ENCODE measurements at places on chromosomes 6 and 20.

GRCh38 chr6:42963855-42964605, 3.5 kb downstream of the GNMT start:
- DNase-seq, result no peak

DNA sequence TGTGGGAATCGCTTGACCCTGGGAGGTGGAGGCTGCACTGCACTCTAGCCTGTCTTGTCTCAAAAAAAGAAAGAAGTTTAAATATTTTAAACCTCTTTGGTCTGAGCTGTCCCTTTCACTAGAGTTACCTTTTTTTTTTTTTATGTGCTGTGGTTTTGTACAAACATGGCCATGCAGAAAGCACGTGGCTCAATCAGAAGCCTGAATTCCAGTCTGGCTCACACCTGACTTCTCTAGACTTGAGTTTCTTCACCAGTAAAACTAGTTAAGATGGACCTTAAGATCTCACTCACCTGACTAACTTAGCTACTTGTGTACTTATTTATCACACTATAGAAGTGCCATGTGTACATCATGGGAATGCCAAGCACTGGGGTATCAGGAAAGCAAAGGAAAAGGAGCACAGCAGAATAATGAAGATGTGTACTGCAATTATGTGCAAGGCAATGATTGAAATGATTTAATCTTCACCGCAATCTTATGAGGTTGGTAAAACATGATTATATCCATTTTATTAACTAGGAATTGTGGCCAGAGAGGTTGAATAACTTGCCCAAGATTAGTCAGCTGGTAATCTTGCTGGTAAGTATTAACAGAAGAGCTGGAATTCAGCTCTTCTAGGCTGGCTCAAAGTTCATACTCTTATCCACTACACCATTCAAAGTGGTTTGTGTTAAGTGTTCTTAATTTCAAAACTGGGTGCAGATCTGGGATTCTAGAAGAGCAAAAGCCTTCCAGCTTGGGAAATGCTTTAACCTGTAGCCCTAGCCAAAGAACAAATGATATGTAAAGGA, 10.7 kb downstream of the HMGN3 start:
- DNase-seq, result no peak

DNA sequence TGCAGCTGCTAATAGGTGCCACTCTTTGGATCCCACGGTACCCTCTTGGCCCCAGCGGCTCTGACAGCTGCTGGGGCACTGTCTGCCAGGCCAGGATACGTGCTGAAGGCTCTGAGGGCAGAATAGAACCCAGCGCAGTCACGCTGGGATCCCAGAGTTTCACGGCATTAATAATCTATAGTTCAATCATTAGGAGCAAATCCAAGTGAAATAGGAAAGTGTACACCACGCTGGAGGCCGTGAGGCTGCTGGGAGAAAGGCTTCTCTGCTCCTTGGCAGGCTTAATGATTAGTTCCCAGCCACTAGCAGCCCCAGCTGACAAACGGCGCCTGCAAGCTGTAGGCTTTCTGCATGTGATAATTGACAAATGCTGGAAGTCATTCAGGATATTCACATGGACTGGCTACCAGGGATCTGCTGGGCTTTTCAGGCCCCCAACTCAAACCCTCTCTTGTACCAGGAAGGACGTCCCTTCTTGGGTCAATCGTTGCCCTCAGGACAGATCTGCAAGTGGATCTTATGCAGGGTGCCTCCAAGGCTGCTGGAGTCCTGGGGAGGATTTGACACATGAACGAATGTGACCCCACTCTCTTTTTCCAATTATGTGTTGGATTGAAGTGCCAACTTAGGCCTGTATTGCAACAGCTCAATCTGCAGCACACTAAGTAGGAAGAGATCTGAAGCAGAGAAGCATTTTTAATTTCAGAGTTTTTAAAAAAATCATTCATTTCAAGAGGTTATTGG, 50.1 kb upstream of the INSM1 start:
- no peak for DNase-seq

DNA sequence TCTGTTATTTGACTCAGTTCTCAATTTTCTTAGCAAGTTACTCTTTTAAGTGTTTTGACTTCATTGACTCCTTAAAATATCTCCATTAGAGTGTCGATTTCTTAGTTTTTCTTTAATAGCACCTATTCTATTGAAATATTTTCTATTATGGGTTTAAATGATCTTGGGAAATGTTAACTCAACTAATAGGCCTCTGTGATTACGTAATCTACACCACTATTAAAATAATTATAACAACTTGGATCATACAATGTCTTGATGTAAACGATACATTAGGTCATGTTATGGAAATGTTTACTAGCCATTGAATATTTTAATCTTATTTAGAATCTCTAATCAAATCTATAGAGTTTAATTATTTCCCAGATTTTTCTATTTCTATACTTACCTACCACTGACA, 550.0 kb downstream of the EYS start:
- no peak for DNase-seq

DNA sequence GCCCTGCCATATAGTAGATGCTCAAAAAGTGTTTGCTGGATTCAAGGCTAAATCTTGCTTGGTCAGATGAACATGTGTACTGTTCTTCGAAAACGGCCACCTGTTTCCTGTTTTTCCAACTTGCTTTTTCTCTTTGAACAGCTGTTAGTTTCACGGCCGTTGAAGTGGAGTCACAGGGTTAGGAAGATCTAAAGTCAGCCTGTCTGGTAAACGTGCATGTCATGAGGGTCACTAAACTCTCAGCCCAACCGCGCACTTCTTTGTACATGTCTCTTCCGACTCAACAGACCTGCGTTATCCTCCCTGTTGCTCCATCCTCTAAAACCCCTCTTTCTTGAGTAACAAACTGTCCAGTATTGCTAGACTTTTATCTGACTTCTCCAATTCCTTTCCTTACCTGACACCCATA, 93.2 kb upstream of the MAN1A1 start:
- DNase-seq, result no peak

GRCh38 chr6:155171109-155171746, 92.6 kb upstream of the CLDN20 start:
- no peak for DNase-seq
